ENCODE measurements at places on chromosomes 4 and X. TPM values are rescaled to one million over a fixed set of nuclear protein-coding genes. Genes with fewer than 3 reads are reported as not detected.

The CXorf66 gene
- not detected for polyA plus RNA-seq

GRCh38 chrX:54640103-54640690 lies 110.2 kb downstream of the GNL3L start:
- DNase-seq, result no peak

DNA sequence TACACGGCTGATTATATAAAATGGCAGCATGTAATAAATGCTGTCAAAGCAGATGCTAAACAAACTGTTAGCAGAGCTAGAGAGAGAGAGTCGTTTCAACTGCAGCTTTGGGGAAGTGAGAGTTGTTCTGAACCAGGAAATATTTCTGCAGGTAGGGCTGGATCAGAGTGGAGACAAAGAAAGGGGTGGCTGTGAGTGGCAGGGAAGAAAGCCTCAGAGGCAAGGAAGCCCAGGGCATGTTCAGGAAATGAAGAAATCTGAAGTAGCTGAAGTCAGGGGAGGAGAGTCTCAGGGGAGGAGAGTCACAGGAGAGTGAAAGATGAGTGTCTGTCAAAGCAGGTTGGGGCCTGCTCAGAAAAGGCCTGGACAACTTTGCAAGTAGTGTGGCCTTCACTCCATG lies 48.4 kb upstream of the RPS6KA3 start:
- DNase-seq, result no peak

DNA sequence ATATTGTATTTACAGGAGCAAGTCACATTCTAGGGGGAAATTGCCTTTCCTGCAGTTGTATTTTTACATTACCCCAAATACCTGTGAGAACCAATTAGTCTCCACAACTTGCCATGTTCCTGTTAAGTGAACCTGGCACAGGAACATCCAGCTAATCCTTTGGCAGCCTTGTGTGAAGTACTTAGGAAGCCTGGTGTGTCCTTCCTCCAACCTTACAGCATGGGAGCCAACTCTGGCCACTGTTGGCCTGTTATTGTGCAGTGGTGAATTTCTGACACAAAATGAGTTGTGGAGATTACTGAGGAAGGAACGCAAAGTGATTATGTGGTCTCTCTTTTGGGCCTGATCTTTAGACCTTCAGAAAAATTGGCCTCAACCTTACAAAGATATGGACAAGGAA lies 238.0 kb upstream of the PITX2 start:
- DNase-seq, result no peak

GRCh38 chr4:39637221-39637585 lies 1.5 kb downstream of the SMIM14 start:
- no peak for DNase-seq

DNA sequence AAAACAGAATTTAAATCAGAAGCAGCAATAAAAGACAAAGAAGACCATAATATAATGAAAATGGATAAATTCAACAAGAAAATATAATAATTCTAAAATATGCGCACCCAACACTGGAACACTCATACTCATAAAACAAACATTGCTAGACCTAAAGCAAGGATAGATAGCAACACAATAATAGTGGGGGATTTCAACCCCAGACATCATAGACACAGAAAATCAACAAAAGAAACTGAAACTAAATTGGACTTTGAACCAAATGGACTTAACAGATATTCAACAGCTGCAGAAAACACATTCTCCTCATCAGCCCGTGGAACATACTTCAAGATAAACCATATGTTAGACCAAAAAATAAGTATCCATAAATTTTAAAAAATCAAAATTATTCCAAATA lies 1552.6 kb downstream of the C4orf33 start:
- no peak for DNase-seq

GRCh38 chrX:100643212-100643611 lies 787 bp upstream of the SRPX2 start:
- DNase-seq, result no peak

DNA sequence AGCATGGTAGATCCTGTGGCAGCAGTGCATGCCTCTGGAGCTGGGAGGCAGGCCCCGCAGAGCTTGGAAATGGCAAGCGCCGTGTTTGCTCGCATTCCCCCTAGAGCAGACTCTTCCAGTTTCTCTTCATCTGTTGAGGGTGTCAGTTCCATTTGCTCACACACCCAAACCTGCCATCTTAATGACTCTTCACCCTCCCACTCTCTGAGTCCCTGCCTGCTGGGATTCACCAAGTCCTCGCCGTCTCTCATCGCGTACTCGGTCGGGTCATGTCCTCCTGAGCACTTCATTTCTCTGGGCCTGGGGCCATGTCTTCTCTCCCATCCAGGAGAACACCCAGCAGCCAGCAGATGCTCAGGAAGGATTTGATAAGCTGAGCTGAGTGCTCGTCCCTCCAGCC lies 16.9 kb downstream of the ZBTB49 start:
- no peak for DNase-seq
